Aorta (tissue), 5 donors: ENCODE measurements at places on chromosomes 7 and 10. TPM values are rescaled to one million over a fixed set of nuclear protein-coding genes. Genes with fewer than 3 reads are reported as not detected.

Gene PDE1C
- 6.6 TPM for total RNA-seq

Gene CLDN15
- 14.8 TPM for total RNA-seq

Gene STEAP4
- total RNA-seq = 343 TPM

Gene GNGT1
- not detected for total RNA-seq

- H3K27ac ChIP-seq = peak overlapping the region; percentile 39
- H3K4me1 ChIP-seq = peaks cover 4% of the 10 kb centered on the region
- no peaks in the 10 kb centered on the region for H3K27me3 ChIP-seq
- DNase-seq = no peak
- no peak overlapping the region for H3K4me3 ChIP-seq
- no peaks in the 10 kb centered on the region for H3K36me3 ChIP-seq
Measured at GRCh38 chr10:95286707-95287106, 4.1 kb downstream of the PDLIM1 start.

DNA sequence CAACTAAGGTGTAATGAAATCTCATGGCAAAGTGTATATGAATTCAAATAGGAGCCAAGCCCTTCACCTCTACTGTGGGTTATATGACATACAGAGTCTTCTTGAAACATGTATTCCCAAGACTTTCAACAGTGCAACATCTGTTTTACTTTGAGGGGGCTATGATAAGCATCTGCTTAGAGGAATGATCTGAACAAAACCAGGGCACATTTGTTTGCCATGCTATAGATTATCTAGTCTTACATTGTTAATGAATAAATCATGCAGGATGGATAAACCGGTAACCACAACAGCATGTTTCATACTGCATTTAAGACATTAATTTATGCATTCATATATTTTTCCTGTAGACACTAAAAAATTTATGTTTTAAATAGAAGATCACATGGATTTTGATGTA lies 1021.9 kb downstream of the LRMDA start:
- no peaks in the 10 kb centered on the region for H3K36me3 ChIP-seq
- H3K4me3 ChIP-seq = no peak overlapping the region
- H3K27me3 ChIP-seq = no peaks in the 10 kb centered on the region

DNA sequence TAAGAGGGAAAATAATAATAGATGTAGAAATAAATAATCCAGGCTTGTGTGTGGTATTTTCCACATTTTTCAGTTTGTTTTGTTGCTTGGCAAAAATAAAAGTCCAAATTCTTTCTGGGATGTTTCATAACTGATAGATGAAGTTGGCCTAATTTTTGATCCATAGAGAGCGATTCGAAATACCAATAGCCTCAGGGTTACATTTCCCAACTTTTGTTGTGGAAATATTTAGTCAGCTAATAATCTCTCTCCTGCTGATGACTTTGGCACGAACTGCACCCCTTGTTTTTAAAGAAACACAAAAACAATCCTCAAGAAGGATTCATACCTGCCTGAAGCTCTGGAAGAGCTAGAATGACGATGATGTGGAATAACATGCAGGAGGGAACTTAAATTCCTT lies 483.2 kb downstream of the ADRA2A start:
- no peaks in the 10 kb centered on the region for H3K27me3 ChIP-seq
- H3K4me1 ChIP-seq = no peaks in the 10 kb centered on the region
- no peaks in the 10 kb centered on the region for H3K36me3 ChIP-seq
- no peak overlapping the region for H3K27ac ChIP-seq
- H3K4me3 ChIP-seq = no peak overlapping the region
- no peak for DNase-seq

DNA sequence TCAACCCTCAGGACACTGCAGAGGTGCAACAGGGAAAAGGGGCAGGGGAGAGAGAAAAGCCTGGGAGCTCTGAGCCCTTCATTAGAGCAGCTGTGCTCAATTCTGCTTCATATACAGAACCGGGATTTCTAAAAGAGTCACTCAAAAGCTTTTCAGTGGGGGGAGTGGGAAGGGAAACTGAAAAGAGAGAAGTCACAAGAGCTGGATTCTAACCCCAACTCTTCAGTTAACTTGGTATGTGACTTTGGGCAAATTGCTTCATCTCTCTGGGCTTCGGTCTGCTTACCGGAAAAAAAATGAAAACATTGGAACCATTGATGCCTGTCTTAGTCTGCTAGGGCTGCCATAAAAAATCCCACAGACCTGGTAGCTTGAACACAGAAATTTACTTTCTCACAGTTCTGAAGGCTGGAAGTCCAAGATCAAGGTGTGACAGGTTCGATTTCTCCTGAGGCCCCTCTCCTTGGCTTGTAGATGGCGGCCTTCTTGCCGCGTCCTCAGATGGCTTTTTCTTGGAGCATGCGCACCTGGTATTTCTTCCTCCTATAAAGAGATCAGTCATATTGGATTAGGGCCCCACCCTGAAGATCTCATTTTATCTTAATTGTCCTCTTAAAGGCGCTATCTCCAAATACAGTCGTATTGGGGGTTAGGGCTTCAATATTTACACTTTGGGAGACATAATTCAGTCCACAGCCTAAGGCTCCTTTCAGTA lies 118.3 kb upstream of the KMT2E start:
- no peaks in the 10 kb centered on the region for H3K36me3 ChIP-seq
- H3K4me1 ChIP-seq = no peaks in the 10 kb centered on the region
- no peak overlapping the region for H3K27ac ChIP-seq
- no peak overlapping the region for H3K4me3 ChIP-seq
- no peak for DNase-seq

DNA sequence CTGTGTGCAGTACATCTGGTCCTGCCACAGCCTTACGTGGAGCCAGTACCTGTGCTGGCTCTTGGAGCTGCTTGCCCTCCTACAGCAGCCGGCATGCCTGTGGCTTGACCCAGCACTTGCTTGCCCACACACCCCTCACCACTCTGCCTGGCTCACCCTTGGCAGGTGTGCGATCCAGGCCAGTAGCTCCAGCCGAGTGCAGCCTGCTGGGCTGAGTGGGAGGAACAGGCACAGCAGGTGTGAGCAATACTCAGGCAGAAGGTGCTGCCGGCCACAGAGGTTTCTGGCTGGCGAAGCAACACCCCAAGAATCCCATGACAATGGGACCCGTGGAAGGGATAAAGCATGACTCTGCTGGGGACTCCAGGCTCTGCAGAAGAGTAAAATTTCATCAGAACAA lies 173.5 kb upstream of the ADCY1 start:
- no peaks in the 10 kb centered on the region for H3K4me1 ChIP-seq
- no peaks in the 10 kb centered on the region for H3K27me3 ChIP-seq
- no peaks in the 10 kb centered on the region for H3K36me3 ChIP-seq
- no peak for DNase-seq

GRCh38 chr7:93972029-93972725 lies 32.0 kb downstream of the BET1 start:
- no peak overlapping the region for H3K4me3 ChIP-seq
- DNase-seq = no peak
- no peaks in the 10 kb centered on the region for H3K27me3 ChIP-seq
- no peak overlapping the region for H3K27ac ChIP-seq

DNA sequence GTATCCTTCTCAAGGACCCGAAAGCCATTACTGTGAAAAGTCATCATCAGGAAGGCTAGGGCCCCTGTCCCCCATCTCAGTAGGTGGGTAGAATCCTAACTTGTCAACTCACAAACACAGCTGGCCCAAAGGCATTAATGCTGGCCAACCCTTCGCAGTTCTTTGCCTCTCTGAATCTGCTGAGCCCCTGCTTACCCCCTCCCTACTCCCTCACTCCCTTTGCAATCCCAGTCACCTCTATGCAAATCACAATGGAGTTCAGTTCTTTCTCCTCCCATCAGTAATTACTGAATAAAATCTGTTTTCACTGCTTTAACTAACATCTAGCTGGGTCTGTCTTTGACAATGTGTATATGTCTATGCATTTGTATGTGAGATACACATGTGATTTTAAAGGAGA lies 38.1 kb upstream of the AOAH start:
- DNase-seq = no peak
- no peaks in the 10 kb centered on the region for H3K27me3 ChIP-seq
- H3K36me3 ChIP-seq = no peaks in the 10 kb centered on the region
- no peaks in the 10 kb centered on the region for H3K4me1 ChIP-seq
- H3K27ac ChIP-seq = no peak overlapping the region

DNA sequence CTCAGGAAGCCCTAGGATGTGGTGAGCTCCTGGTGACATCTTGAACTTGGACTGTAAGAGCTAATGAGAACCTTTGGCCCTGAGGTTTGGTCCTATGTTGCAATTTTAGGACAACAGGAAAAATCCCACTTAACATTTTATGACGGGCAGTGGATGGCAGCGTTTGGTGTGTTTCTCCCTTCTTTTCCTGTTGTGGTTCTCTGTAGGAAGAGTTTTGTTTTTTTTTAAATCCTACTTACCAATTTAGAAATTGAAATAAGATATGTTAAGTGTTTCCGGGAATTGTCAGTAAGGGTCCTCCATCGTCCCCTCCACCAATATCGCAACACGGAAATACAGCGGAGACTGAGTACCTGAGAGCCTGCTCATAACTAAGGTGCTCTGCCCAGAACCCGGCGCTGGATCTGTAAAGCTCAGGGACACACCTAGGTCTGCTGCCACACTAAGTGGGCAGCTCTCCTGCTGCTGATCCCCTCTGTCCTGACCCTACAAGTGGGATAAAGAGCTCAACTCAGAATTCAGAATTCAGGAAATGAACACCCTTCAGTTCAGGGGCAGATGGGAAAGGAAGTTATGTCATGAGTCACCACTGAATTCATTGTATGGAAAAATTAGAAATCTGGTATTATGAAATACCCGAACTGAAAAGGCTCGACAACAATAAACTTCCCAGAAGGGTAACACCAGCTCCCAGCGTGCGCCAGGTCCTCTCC lies 9.1 kb upstream of the PROSER2 start:
- no peak overlapping the region for H3K4me3 ChIP-seq
- no peaks in the 10 kb centered on the region for H3K4me1 ChIP-seq
- H3K27ac ChIP-seq = no peak overlapping the region
- no peaks in the 10 kb centered on the region for H3K36me3 ChIP-seq

DNA sequence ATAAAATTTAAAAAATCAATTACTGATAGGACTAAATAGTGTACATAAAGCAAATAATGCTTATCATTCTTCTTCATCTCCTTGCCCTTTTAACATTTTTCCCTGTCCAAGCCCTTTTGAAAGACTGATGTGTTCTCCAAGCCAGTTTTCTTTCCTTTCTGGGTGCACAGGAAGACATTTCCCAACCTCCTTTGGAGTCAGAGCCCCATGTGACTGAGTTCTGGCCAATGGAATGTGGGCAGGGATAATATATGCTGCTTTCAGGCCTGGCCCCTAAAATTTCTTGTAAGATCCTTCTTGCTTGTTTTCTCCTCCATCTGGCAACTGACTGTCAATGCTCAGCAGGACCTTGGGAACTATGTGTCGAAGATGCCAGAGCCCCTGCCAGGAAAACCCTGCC lies 197.5 kb downstream of the EMX2 start:
- DNase-seq = no peak
- H3K4me3 ChIP-seq = no peak overlapping the region
- no peaks in the 10 kb centered on the region for H3K4me1 ChIP-seq
- no peaks in the 10 kb centered on the region for H3K36me3 ChIP-seq
- no peak overlapping the region for H3K27ac ChIP-seq
- no peaks in the 10 kb centered on the region for H3K27me3 ChIP-seq

GRCh38 chr10:92810934-92811532 lies 37.3 kb upstream of the EXOC6 start:
- H3K4me1 ChIP-seq = no peaks in the 10 kb centered on the region
- DNase-seq = no peak
- no peaks in the 10 kb centered on the region for H3K27me3 ChIP-seq

- H3K4me3 ChIP-seq = no peak overlapping the region
- DNase-seq = no peak
- H3K27me3 ChIP-seq = no peaks in the 10 kb centered on the region
- no peak overlapping the region for H3K27ac ChIP-seq
- no peaks in the 10 kb centered on the region for H3K4me1 ChIP-seq
Measured at GRCh38 chr10:77855404-77856155, 71.0 kb downstream of the DLG5 start.

DNA sequence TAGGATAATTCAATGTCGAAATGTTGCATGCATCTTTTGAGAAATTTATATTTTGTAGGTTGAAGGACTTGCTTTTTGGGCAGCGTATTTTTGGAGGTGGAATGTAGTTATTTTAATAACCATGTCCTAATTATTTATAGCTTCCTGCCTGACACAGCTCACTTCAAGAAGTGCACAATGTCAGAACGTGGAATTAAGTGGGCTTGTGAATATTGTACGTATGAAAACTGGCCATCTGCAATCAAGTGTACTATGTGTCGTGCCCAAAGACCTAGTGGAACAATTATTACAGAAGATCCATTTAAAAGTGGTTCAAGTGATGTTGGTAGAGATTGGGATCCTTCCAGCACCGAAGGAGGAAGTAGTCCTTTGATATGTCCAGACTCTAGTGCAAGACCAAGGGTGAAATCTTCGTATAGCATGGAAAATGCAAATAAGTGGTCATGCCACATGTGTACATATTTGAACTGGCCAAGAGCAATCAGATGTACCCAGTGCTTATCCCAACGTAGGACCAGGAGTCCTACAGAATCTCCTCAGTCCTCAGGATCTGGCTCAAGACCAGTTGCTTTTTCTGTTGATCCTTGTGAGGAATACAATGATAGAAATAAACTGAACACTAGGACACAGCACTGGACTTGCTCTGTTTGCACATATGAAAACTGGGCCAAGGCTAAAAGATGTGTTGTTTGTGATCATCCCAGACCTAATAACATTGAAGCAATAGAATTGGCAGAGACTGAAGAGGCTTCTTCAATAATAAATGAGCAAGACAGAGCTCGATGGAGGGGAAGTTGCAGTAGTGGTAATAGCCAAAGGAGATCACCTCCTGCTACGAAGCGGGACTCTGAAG lies 620 bp downstream of the ZRANB1 start:
- H3K27ac ChIP-seq = no peak overlapping the region
- H3K36me3 ChIP-seq = no peaks in the 10 kb centered on the region
- H3K4me1 ChIP-seq = peaks cover 9% of the 10 kb centered on the region
- H3K27me3 ChIP-seq = no peaks in the 10 kb centered on the region

- no peaks in the 10 kb centered on the region for H3K27me3 ChIP-seq
- H3K4me3 ChIP-seq = no peak overlapping the region
- no peaks in the 10 kb centered on the region for H3K4me1 ChIP-seq
- no peaks in the 10 kb centered on the region for H3K36me3 ChIP-seq
Measured at GRCh38 chr10:54854843-54855242, 53.8 kb upstream of the PCDH15 start.

DNA sequence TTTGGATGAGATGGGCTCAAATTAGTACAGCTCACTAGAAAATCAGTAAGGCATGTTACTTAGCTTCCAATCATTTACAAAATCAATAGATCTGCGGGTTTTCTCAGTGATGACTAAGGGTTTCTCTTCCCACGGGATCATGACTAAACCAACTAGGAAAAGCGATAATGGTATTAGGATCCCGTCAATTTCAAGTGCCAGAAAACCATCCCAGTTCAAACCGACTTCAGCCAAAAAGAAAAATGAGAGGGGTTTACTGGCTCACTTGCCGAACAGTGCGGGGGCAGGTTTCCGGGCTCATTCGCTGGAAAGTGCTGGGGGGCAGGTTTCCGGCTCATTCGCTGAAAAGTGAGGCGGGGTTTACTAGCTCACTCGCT lies 62.1 kb upstream of the LYZL2 start:
- H3K4me1 ChIP-seq = no peaks in the 10 kb centered on the region
- no peak overlapping the region for H3K4me3 ChIP-seq
- H3K27ac ChIP-seq = no peak overlapping the region
- H3K36me3 ChIP-seq = no peaks in the 10 kb centered on the region

- H3K27ac ChIP-seq = no peak overlapping the region
- H3K4me3 ChIP-seq = no peak overlapping the region
- no peaks in the 10 kb centered on the region for H3K4me1 ChIP-seq
- no peaks in the 10 kb centered on the region for H3K27me3 ChIP-seq
- no peaks in the 10 kb centered on the region for H3K36me3 ChIP-seq
Measured at GRCh38 chr7:32779167-32779566, 112.4 kb downstream of the KBTBD2 start.

- no peak overlapping the region for H3K27ac ChIP-seq
- H3K36me3 ChIP-seq = no peaks in the 10 kb centered on the region
- H3K4me1 ChIP-seq = no peaks in the 10 kb centered on the region
- no peak for DNase-seq
Measured at GRCh38 chr7:95811846-95812445, 39.6 kb downstream of the DYNC1I1 start.
